ENCODE measurements at places on chromosomes 4 and X.

GRCh38 chr4:17094159-17094875, 195.9 kb upstream of the LDB2 start:
- DNase-seq: no peak

- no peak for DNase-seq
Measured at GRCh38 chr4:84733343-84734033, 150.6 kb downstream of the CDS1 start.

DNA sequence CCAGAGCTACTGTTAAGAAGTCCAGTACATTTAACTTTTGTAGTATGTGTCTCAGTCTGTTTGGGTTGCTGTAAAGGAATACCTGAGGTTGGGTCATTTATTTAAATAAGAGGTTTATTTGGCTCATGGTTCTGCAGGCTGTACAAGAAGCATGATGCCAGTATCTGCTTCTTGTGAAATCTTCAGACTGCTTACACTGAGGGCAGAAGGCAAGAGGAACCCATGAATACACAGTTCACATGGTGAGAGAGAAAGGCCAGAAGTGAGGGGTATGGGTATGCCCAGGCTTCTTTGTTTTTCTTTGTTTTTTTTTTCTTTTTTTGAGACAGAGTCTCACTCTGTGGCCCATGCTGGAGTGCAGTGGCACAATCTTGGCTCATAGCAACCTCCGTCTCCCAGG, 6.0 kb upstream of the CISD2 start:
- DNase-seq: no peak

DNA sequence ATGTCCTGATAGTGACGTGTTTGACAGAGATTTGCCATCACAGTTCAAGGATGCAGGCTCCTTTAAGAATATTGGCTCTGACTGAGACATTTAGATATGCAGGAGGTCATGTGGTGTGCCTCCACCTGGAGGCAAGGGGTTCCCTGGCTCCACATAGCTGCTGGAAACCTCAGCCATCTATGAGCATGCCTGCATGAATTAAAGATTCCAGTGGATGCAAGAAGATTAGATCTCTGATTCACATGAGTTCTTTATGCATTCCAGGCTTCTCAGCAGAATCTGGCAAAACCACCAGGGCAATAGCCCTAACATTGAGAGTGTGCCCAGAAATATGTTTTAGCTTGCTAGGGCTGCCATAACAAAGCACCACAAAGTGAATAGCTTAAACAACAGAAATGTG, 298.5 kb upstream of the AADAT start:
- DNase-seq: no peak

GRCh38 chrX:42075032-42075431, 151.7 kb upstream of the CASK start:
- DNase-seq: no peak

DNA sequence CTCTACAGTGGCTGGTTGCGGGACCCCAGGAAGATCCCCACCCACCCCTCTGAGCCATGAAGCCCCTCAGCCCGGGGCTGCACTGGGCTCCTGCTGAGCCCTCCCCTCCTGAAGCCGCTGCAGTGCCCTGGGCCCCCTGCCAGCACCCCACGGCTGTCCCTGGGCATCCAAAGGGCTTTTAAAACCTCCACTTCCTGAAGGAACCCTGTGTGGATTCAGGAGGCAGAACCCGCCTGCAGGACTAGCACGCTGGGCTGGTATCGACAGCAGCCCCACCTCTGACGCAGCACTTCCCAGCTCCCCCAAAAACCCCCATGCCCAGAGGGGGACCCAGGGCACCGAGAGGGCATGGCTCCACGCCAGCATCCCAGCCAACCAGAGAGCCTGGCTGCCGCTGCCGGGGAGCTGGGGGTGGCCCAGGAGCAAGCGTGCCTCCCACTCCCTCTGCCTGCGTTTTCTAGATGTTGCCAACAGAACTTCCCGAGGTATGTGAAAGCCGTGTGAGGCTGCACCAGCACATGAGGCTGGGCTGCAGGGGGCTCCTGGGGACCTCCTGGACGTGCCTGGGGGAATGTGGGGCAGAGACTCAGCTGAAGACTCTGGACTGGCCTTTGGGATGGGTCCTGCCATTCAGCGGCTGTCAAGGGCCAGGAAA, 6.3 kb downstream of the MXD4 start:
- no peak for DNase-seq

GRCh38 chr4:53804719-53805118, 213.4 kb upstream of the LNX1 start:
- no peak for DNase-seq

DNA sequence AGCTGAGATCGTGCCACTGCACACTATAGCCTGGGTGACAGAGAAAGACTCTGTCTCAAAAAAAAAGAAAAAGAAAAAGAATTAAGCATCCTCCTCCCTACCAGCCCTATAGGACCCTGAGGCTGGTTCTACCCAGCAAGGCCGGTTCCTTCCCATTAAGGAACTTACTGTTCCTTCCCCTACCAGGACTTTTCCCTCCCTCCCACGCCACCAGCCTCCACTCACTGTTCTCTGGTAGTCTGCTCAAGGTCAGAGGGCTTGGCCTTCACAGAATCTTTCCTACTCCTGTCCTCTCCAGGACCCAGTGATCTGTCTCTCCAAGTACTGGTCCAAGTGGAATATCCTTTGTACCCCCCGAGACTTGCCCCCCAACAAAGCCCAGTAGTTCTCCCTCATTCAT, 1.4 kb downstream of the GRIPAP1 start:
- no peak for DNase-seq

- no peak for DNase-seq
Measured at GRCh38 chr4:106681381-106681921, 312.9 kb upstream of the GIMD1 start.
